ENCODE measurements at places on chromosomes 6 and 20.

DNA sequence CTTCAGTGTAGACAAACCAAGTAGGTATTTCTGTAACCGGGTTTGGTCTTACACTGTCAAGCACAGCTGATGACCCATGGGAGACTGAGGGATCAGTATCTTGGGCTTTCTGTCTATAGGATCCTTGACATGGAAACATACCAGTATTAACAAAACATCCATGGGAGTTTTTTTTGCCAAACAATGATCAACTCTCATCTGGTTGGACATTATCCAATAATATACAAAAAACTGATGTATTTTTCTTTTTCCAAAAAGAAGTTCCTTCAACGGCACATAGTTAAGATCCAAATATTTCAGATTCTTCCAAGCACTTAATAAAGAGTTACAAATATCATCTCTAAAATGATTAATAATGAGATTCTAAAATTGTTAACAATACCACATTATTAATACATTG lies 459.9 kb downstream of the PRKN start:
- no peak for DNase-seq

- DNase-seq: no peak
These were observed 142.2 kb downstream of the MYLK4 start for GRCh38 chr6:2608503-2608902.

- no peak for DNase-seq
These were observed 130.1 kb upstream of the ASCC3 start for GRCh38 chr6:101011186-101011585.

GRCh38 chr6:70196531-70196930 lies 106.4 kb downstream of the COL9A1 start:
- DNase-seq: no peak

GRCh38 chr6:44797746-44798145 lies 410.2 kb downstream of the CDC5L start:
- DNase-seq: no peak

- no peak for DNase-seq
These were observed 18.0 kb downstream of the AIG1 start for GRCh38 chr6:143078468-143079324.

GRCh38 chr6:37704923-37705238 lies 7.2 kb upstream of the MDGA1 start:
- no peak for DNase-seq

Data from endothelial cell (in vitro differentiated cells).